Effector memory CD8-positive, alpha-beta T cell (primary cell): ENCODE measurements at places on chromosomes 5 and 9.

DNA sequence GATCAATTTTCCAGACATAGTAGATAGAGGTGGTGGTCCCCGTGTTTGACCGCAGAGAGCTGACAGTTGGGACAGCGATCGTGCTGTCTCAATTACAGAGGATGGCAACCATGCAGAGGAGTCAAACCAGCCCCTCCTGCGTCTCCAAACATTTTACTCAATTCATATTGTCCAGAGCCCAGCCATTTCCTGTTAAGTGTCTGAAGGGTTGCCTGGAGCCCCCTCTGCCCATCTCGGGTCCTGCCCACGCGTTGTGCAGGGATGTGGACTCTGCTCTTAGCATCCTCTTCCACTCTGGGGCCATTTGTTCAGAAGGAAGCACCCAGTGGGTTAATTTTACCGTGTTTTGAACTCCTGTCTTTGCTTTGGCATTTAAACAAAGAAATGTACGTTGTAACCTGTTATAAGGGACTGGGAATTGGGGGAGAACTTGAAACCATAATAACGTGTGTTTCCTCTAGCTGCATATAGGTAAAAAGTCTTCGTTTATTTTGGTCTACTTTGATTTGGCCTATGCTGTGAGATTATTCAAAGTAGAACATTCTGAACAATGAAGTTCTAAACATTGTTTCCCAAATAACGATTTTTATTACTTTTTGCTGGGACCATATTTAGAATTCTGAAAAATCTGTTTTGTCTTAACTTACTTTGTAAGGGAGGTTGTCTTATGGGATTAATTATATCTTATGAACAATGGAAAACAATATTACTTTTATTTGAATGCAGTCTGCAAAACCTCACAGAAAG, 876 bp downstream of the EGFLAM start:
- peaks cover 68% of the 10 kb centered on the region for H3K27me3 ChIP-seq
- no peak overlapping the region for H3K27ac ChIP-seq
- H3K4me1 ChIP-seq, result peaks cover 7% of the 10 kb centered on the region
- no peaks in the 10 kb centered on the region for H3K36me3 ChIP-seq
- DNase-seq, result no peak

DNA sequence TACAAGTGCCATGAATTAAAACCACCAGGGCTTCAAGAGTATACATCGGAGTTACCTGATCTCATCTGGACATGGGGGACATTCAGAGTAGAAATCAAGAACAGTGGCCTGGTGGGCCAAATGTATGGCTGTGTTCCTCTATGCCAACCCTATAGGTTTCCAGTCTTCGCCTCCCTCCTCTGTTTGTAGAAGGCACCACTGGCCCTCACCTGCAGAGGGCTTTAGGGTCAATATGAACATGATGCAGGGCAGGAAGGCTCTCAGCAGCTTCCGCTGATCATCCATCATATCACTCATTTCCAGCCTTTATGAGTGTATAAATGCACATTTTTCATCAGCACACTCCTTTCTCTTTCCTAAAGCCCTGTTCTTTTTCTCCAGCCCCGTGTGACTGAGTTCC, 555.5 kb upstream of the BRINP1 start:
- H3K36me3 ChIP-seq, result no peaks in the 10 kb centered on the region
- H3K4me3 ChIP-seq, result no peak overlapping the region
- H3K4me1 ChIP-seq, result no peaks in the 10 kb centered on the region
- H3K27ac ChIP-seq, result no peak overlapping the region
- H3K27me3 ChIP-seq, result no peaks in the 10 kb centered on the region

DNA sequence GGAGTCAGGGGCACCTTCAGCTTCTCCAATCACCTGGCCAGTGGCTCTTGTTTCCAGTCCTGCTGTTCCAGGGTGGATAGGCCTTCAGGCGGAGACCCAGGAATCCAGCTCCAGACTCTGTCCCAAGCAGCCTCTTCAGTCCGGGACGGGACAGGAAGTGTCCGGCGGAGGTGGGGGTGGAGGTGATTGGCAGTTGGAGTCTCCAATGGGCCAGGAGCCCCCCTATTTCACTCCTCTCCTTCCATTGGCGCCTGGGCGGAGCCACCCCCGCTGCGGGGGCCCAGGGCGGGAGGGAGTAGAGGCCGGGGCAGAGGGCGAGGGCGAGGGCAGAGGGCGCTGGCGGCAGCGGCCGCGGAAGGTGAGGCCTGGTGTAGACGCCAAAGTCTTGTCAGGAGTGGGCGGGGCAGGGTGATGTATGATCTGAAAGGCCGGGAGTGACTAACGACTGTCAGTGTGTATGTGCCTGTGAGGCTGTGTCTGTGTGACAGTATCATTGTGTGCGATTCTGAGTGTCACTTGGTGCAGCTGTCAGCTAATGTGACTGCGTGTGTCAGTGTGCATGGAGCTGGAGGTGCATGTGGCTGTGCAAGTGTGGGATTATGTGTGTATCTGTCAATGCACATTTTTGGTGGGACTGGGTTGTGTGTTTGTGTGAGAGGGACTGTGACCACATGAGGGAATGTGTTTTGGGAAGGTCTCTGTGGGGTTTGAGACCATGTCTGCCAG, at the start of gene IL11RA:
IL11RA (plus strand) TSS at position 310 of the 726 bp plus-strand sequence. CDS start 3,033 bp downstream, outside the sequence.
- H3K27me3 ChIP-seq, result no peaks in the 10 kb centered on the region
- peak within 1 kb of the TSS; percentile 0 for H3K4me3 ChIP-seq
- H3K36me3 ChIP-seq, result peaks cover 32% of the 10 kb centered on the region

DNA sequence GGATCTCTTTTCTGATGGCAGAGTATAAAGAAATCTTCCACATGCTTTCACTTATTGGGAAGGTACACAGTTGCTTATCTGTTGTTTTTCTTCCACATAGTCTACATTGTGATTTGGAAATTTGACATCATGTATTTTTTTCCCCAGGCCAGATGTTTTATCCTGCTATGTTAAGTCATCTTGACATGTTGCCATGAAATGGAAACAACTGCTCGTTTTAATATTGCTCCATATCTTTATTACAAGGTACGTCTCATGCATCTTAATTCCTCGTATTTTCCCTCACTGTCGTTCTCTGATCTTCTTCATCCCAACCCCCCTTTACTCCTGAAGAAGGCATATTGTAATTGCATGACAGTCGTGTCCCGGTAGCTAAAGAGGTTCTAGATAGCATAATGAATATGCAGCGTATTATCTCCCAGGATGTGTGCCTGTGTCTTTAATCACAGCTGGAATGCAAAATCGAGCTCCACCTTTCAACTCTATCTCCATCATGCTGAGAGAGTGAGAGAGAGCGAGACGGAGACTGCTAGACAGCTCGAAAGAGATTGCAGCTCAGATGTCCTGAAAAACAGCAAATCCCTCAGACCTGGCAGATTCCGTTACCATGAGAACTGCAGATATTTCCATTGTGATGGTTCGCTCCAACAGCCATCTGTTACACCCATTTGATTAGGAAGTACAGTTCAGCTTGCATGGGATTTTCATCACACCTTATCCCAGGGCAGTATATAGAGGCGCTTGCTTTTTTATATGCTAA, 281.7 kb downstream of the TMEM38B start:
- H3K4me1 ChIP-seq, result no peaks in the 10 kb centered on the region
- no peaks in the 10 kb centered on the region for H3K36me3 ChIP-seq
- H3K27me3 ChIP-seq, result no peaks in the 10 kb centered on the region

DNA sequence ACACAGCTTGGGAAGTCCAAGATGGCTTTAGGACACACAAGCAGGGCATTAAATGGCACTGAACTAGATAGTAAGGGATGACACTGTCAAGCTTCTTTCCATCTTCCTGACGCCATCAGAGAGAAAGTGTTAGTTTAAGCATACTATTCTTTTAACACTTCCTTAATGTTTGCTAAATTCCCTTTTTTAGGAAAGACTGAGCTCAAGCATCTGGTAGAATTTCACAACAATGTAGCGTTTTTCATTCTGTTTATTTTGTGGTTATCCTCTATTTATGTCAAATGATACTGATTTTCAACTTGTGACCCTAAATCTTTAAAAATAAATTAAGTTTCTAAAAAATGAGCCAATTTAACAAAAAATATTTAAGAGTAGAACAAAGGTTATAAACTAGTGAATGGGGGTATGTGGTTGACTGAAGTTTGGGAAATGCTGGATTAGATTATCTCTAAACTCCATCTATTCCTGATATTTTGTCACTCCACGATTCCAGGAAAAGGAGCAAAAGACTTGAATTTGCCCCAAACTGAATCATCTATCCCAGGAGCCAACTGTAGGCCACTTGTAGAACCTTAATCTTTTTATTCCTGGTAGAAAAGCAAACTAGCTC, 147.4 kb upstream of the KLF9 start:
- H3K36me3 ChIP-seq, result no peaks in the 10 kb centered on the region
- no peak for DNase-seq
- no peak overlapping the region for H3K4me3 ChIP-seq
- peaks cover 16% of the 10 kb centered on the region for H3K4me1 ChIP-seq

DNA sequence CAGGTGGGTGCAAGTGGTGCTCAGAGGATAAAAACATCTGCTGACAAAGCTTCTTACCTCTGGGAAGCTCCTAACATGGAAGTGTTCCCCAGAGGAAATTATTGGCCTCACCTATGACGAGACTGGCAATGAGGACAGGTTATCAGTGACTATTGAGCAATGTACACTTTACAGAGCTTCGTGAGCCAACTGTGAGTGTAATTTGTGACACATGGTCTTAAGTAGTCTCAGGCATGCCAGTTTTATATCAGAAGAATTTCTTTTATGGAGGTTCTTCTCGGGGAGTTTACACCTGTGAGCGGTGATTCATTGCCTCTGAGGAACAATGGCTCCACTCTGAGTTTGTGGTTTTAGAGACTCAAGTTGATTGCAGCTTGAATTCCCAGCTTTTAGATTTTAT, 11.3 kb downstream of the ANKDD1B start:
- H3K4me3 ChIP-seq, result no peak overlapping the region
- no peaks in the 10 kb centered on the region for H3K4me1 ChIP-seq
- no peak for DNase-seq
- H3K36me3 ChIP-seq, result no peaks in the 10 kb centered on the region
- H3K27ac ChIP-seq, result no peak overlapping the region

DNA sequence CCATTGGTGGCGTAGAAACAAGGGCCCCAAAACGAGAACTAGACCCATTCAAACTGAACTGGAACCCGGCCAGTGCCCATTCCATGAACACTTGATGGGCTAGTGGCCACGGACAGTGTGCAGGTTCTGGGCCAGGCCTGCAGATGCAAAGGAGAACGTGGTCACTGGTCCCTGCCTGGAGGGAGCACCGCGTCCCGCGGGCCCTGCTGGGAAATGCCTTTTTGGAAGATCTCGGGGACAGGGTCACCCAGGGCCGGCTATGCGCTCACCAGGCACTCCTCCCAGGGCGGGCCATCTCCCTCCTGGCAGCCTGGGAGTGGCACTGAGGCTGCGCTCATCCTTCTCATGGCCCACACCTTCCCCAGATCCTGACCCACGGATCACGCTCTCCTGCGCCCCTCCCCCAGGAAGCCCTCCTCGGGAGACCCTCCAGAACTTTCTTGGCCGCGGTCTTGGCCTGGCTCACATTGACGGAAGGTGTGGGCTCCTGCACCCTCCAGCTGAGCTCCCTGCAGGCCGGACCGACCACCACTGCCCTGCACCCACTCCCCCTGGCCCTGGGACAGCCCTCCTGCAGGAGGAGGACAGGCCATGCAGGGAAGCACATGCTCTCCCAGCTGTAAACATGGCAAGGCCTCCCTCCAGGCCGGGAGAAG, 2.8 kb upstream of the DIPK1B start:
- H3K4me1 ChIP-seq, result peaks cover 5% of the 10 kb centered on the region
- DNase-seq, result no peak
- no peak overlapping the region for H3K27ac ChIP-seq
- no peak overlapping the region for H3K4me3 ChIP-seq

DNA sequence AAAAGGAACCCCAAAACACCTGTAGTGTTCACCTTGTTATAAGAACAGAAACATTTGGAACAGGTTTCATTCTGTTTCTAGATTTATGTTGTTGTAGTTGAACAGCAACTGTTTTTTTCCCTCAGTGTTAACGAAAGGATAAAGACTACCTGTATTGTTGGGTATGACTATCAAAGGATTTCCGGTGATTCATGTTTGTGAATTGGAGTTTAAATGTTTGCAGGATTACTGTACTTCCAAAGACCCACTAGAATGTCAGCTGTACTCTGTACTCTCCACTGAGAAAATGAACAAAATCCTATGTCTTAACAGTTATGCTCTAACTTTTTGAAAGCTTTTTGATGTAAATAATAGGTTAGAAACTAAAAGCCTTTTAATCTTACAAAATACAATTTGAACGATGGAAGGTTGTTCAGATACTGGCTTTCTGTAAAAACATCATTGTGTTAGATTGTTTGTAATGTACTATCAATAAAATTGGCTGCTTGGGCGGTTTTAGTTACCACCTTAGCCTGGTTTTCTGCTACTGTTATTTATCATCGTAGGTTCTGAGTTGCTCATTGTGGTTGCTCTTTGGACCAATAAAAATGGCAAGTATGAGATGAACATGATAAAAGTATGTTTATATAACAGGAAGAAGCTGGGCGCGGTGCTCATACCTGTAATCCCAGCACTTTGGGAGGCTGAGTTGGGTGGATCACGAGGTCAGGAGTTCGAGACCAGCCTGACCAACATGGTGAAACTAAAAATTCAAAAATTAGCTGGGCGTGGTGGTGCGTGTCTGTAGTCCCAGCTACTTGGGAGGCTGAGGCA, 44.1 kb downstream of the DCP2 start:
- DNase-seq, result no peak
- H3K27me3 ChIP-seq, result no peaks in the 10 kb centered on the region
- H3K36me3 ChIP-seq, result peaks cover 25% of the 10 kb centered on the region
- H3K4me1 ChIP-seq, result peaks cover 56% of the 10 kb centered on the region
- peak overlapping the region; percentile 71 for H3K27ac ChIP-seq

DNA sequence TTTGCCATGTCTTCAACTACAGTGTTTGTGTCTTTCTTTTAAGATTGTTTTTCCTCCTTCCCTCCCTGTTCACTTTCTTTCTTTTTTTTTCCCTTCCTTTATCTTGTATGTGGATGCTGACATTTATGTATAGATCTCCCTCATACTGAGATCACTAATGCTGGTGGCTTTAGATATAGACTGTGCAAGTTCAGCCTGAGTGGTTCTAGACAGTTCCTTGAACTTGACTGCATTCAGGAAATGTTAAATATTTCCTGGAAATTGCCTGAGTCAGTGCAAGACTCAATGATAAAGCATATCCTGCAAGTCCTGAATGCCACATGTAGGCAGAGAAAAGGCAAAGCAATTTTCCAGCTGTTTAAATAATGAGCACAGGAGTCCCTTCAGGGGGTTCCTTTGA, 182.5 kb upstream of the NR3C1 start:
- H3K27me3 ChIP-seq, result no peaks in the 10 kb centered on the region
- H3K4me1 ChIP-seq, result peaks cover 18% of the 10 kb centered on the region
- no peak overlapping the region for H3K27ac ChIP-seq
- H3K4me3 ChIP-seq, result no peak overlapping the region
- H3K36me3 ChIP-seq, result no peaks in the 10 kb centered on the region
- DNase-seq, result no peak

GRCh38 chr9:95175523-95175922, 142.0 kb downstream of the FANCC start:
- no peaks in the 10 kb centered on the region for H3K36me3 ChIP-seq
- no peak overlapping the region for H3K27ac ChIP-seq
- no peak overlapping the region for H3K4me3 ChIP-seq

- peak overlapping the region; percentile 77 for H3K4me3 ChIP-seq
- no peak for DNase-seq
- peaks cover 28% of the 10 kb centered on the region for H3K4me1 ChIP-seq
- H3K27me3 ChIP-seq, result peaks cover 91% of the 10 kb centered on the region
Observed at GRCh38 chr9:93960221-93960970, 5.2 kb upstream of the BARX1 start.

- peaks cover 3% of the 10 kb centered on the region for H3K36me3 ChIP-seq
- DNase-seq, result no peak
- H3K4me1 ChIP-seq, result peaks cover 19% of the 10 kb centered on the region
Observed at GRCh38 chr5:111262153-111262552, 38.0 kb downstream of the CAMK4 start.

- no peaks in the 10 kb centered on the region for H3K27me3 ChIP-seq
- peaks cover 3% of the 10 kb centered on the region for H3K4me1 ChIP-seq
- H3K27ac ChIP-seq, result no peak overlapping the region
- no peak overlapping the region for H3K4me3 ChIP-seq
- DNase-seq, result peak; percentile 44
Observed at GRCh38 chr9:121992571-121993212, 100.4 kb downstream of the TTLL11 start.
